ENCODE measurements at places on chromosomes 12 and 14.

DNA sequence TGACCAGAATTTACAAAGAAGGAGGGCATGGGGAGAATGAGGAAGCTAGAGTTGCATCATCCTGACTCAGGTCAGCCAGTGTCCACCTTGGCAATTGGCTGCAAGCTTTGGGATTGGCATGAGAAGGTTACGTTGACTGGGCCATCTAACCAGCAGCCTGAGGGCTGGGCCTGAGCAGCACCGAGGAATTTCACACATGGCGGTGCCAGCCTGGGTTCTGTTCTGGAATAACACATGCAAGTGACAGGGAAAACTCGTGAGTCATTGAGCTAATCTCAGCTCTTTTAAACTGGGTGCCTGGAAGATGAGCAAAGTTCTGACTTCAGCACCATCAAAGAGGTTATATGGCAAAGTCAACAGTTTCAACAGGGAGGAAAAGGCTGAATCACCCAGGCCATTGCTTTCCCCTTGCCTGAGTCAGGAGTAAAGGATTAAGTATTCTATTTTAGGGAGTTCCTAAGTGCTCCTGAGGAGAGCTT lies 543.2 kb upstream of the TBX3 start:
- DNase-seq: no peak

DNA sequence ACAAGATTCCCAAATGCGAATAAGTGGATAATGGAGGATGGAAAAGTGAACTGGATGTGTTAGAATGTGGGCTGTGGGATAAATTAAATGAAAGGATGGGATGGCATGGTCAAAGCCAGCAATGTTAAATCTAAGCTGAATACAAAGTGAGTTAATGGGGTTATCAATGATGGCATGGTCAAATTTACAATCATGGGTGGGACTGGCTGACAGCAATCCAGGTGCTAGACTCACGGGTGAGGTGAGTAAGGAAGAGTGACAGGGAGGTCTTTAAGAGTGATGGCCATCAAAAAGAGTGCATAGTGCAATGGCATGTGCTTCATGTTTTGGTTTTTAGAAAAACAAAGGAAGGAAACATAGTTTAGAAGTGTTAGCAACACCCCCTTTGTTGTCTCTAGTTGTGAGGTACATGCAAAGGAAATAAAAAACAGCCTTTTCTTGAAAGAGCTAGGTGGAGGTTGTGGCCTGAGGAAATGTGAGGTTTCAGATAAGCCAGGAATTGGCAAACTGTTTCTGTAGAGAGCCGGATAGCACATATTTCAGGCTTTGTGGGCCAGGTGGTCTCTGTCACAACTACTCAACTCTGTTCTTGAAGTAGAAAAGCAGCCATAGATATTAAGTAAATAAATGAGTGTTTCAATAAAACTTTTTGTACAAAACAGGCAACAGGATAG lies 328.7 kb downstream of the RPL10L start:
- DNase-seq: no peak

- no peak for DNase-seq
Measured at GRCh38 chr14:23053426-23053825, 3.9 kb downstream of the CDH24 start.

- DNase-seq: no peak
Measured at GRCh38 chr14:95256002-95256775, 63.5 kb downstream of the CLMN start.

DNA sequence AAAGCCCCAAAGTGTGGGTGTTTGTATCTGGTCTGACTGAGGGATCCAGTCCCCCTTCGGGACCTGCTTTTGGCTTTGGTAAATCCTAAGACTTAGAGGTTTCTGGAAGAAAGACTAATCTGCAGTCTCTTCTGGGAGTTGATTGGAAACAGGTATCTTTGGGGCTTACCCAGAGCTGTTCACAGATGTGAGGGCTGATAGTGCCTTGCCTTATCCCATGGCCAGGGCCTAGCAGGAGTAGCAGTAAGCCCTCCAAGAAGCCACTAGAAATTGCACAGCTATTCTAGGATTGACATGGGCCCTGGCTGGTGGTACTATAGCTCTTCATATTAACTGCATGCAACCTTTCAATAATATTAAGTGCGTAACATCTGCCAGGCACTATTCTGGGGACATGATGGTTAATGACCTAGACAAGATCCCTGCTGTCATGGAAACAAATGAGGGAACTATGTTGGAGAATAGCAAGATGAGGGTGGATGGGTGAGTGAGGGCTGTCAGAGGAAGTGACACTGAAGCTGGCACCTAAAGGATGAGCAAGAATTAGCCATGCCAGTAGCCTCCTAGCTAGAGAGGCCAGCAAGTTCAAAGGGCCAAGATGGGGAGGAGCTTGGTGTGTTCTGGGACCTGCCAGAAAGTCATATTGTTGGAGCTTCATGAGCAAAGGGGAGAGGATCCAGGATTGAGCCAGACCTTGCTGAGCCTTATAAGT lies 71.7 kb downstream of the CRADD start:
- no peak for DNase-seq

DNA sequence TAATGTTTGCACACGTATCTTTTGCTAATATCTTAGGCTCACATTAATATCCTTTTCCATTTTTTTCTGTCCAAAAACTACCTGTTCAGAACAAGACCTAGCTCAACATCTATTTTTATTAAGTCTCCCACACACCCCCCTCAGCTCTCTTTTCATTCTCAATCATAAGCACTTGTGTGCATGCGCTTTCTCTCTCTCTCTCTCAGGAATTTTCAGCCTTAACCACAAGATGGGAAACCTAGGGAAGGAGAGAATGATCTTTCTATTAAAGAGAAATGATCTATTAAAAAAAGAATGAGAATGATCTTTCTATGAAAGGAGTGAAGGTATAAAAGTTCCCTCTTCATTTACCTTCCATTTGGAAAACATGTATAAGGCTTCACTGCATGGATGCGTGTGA lies 39.7 kb upstream of the AP4S1 start:
- no peak for DNase-seq

DNA sequence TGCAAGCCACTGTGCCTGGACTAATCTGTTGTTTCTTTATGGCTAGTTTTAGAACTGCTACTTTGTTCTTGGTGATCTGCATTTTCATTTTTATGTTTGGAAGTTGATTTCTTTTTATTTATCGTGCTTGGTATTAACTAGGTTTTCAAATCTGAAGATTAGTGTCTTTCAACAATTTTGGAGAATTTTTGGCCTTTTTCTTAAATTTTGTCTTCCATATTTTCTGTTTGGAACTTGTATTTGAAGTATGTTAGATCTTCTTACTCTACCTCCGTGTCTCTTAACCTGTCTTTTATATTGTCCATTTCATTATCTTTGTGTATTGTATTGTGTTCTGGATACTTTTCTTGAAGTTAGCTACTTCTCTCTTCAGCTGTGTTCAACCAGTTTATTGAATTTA lies 9.5 kb downstream of the FRS2 start:
- no peak for DNase-seq

- DNase-seq: no peak
Measured at GRCh38 chr12:2745655-2746054, 49.1 kb upstream of the FKBP4 start.

- DNase-seq: no peak
Measured at GRCh38 chr12:69396041-69396440, 36.5 kb downstream of the YEATS4 start.

GRCh38 chr14:101372894-101373620 lies 188.2 kb upstream of the DIO3 start:
- no peak for DNase-seq

DNA sequence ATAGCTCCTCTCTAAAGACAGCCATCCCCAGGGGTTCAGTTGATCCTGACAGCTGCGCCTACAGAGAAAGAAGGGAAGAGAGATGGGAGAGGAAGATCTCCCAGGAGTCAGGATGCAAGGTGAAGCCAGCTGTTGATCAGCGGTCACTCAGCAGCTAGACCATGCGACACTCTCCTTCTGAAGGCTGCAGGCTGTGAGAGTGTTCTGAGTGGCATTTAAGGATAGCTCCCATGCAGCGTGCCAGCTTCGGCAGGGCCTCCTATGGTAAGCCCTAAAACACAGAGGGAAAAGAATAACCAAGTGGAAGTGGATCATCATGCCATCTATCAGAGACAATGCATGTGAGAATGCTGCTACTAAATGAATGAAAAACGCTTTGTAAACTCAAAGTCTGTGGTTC lies 197.9 kb upstream of the NUDT4 start:
- DNase-seq: no peak

GRCh38 chr12:57726884-57727757 lies 11.4 kb downstream of the AGAP2 start:
- no peak for DNase-seq

DNA sequence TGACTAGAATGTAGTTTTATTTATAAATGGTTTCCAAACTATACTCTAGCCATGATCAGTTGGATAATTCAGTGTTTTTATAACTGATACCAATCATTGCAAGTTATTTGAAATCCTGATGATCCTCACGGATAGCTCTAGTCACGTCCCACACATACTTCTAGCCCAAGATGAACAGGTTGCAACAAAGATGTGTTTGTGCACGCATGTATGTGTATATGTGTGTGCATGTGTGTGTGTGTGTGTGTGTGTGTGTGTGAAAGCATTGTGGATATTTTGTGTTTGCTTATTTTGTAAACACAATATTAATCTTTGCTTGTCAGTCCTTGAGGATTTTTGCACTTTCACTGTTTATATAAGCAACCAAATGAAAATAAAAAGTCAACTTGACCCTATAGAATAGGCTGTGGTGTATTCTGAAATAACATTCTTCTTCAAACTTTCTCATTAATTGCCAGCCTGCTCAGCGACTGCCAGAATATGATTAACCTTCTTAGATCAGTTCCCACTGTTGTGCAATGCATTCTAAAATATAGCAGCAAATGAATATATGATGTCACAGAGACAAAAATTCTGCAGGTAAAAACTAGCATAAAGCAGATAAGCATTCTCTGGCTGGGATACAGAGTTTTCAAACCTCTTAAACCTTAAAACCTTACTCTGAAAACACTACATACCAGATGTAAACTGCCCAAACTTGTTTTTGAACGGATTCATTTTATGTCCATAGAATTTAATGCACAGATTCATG lies 48.8 kb upstream of the HIF1A start:
- no peak for DNase-seq

DNA sequence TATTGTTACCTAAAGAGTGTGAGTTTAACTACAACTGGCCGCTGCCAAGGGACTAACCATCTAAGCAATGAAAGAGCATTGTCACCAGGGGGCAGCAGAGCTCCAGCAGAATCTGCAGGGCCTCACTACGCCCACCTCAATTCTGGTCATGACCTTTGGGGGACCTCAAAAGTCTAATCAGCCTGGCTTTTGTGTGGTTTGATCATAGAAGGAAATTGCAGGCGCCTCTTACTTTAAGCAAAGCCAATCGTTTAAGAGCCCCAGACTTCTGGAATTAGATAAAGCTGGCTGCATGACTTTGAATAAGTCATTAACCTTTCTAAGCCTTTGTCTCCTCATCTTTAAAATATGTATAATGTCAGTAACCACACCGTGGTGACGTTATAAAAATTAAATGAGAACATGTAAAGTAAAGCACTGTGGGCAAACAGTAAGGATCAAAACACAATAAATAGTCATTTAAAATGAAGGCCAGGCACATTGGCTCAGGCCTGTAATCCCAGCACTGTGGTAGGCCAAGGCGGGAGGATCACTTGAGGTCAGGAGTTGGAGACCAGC lies 58.6 kb downstream of the TBX3 start:
- DNase-seq: peak; percentile 13

DNA sequence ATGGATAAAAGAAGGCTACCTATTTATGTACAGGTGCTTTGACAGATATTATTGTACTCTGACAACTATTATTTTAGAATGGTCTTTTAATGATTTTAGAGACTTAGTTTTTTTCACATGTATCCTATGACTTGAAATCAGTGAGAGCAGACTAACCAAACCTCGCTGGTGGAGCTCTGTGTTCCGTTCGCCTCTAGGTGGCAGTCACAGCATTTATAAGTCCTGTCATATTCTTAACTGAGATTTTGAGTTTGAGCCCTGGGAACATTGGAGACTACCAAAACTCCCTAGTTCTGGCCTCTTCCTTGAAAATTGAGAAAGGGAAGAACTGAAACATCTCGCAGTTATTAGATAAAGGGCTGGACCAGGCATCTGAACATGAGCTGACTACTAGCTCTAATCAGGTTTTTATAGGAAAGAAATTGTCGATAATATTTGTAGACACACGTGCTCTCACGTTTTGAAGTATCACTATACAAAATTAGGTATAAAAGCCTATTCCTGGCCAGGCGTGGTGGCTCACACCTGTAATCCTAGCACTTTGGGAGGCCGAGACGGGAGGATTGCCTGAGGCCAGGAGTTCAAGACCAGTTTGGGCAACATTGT lies 48.3 kb downstream of the TTLL5 start:
- DNase-seq: peak; percentile 61

- DNase-seq: no peak
Measured at GRCh38 chr12:124822218-124822617, 41.4 kb downstream of the SCARB1 start.

GRCh38 chr12:124523071-124523470 lies 44.3 kb downstream of the NCOR2 start:
- no peak for DNase-seq

- no peak for DNase-seq
Measured at GRCh38 chr12:68903511-68903910, 29.5 kb downstream of the CPM start.

DNA sequence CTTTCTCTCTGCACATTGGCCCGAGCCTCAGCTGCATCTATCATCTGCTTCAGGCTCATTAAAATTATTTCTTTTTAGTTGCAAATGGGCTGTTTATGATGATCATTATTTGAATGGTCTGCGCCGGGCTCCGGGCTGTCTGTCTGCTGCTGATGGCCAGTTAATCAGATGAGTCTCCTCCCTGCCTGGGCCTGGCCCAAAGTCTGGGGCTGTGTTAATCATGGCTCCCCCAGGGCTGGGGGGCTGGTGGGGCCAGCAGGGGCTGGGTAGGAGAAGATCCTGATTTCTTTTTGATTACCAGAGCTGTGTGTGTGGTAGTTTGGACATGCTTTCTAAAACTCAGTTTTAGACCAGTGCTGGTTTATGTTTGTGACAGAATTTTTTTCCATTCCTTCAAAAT lies 159.1 kb downstream of the PHETA1 start:
- DNase-seq: no peak

- no peak for DNase-seq
Measured at GRCh38 chr14:79514700-79515099, 696.6 kb downstream of the DIO2 start.

DNA sequence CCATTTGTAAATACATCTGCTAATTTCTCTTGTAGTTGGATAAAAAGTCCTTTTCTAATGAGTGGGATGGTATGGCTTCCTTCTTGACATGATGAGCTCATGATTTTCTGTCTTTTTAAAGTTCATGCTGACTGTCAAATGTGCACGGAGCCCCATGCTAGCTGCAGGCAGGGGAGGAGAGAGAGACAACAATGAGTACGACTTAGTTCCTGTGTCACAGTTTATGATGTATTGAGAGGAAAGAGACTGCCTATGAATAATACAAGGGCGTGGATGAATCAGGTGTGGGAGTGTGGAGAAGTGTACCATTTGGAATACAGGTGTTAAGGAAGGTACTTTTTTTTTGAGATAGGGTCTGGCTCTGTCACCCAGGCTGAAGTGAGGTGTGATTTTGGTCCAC lies 10.7 kb upstream of the TBC1D30 start:
- no peak for DNase-seq

DNA sequence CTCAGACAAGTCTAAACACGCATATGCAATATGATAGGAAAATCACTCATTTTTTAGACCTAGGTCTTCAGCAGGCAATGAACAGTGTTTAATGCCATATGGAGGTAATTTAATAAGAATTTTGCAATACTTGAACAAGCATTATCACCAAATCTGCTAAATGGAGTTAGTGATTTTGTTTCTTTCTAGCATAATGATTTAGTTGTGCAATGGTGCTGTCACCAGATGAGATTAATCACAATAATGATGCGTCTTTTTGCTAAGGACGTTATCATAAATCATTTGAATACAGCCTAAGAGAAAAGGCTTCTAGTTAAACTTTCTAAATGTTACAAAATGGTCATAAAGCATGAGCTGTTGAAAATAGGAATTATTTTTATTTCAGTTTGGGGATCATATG lies 170.0 kb upstream of the SLC16A7 start:
- no peak for DNase-seq
